AG10803 (cell line): ENCODE measurements at places on chromosomes 6 and 20.

GRCh38 chr6:122129313-122130025 is 270.0 kb upstream of the HSF2 start:
- no peak for DNase-seq

- DNase-seq: no peak
These were observed 87.5 kb upstream of the NAA20 start for GRCh38 chr20:19929481-19930145.

- DNase-seq: no peak
These were observed 28.3 kb upstream of the SH3BGRL2 start for GRCh38 chr6:79602859-79603258.

DNA sequence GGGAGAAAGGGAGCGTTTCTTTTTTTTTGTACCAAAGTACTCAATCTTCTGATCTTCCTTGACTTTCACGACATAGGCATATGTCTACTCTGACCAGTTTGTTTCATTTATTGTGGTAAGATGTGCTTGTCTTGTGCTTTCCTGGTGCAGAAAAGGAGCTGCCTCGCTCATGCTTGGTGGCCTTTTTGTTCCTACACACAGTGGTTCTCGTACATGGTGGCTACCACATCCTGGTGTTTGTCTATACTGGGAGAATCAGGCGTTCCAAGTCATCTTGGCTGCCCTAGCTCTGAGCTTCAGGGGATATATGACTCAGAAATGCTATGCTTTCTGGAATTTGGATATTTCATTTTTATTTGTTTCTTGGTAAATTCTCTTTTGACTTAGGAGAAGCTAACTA is 31.8 kb downstream of the MYB start:
- DNase-seq: peak; percentile 47

DNA sequence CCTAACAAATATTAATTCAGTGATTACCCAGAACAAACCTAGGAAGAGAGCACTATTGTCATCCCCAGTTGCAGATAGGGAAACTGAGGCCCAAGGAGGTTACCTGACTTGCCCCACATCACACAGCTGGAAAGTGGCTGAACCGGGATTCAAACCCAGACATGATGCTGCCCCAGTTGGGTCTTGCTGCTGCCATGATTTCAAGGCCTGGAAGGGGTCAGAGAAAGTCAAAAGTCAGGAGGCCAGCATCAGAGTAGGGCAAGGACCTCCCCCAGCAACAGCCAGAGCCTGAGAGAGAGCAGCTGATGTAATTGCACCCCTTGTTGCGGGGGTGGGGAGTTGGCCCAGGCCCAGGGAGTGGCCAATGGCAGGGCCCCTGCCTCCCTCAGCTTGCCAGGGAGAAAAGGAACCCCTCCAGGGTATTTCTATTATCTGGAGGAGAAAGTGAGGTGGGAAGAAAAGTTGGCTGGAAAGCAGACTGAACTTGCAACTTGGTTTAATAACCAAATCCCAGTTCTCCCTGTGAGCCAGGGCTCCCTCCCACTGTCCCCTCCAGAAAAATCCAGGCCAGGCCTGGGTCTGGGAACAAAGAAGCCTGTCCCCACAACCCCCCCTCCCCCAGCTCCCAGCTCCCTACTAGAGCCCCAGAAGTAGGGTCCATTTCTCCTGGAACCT is 83.6 kb downstream of the MRPL14 start:
- no peak for DNase-seq

- DNase-seq: no peak
These were observed 48.2 kb upstream of the PRND start for GRCh38 chr20:4673371-4674001.

GRCh38 chr6:6885521-6886170 is 222.1 kb upstream of the RREB1 start:
- DNase-seq: no peak

DNA sequence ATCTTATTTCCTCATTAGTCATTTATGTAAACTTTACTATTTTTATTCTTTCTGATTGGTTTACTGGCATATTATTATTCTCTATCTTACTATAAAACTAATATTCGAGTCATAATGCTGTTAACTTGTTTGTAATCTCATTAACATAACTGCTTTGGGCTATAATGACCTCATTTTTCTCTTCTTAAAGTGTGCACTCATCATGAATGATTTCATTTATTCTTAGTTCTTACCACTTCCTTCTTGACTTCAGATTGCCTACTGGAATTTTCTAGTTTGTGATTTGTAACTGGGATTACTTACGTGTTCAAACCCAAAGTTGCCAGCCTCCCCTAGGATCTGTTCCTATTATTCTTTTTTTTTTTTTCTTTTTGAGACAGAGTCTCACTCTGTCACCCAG is 91.8 kb upstream of the TNFAIP3 start:
- DNase-seq: no peak

DNA sequence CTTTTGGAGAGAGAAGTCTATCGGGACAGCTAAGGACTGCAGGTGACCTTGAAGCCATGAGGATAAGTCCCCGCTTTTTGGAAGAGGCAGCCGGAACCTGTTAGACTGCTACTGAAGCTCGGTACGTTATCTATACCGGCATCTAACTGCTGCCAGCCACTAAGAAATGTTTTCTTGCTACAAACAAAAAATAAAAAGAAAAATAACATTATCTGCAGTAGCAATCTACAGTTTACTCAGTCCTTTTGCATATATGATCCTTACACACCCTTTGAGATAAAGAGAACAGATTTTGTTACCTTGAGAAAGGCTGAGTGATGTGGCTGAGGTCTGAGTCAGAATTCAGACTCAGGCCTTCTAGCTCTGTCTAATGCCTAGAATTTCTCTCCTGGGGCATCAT is 314.6 kb downstream of the CDH26 start:
- DNase-seq: no peak

GRCh38 chr20:61262036-61262435 is 10.0 kb downstream of the CDH4 start:
- no peak for DNase-seq

DNA sequence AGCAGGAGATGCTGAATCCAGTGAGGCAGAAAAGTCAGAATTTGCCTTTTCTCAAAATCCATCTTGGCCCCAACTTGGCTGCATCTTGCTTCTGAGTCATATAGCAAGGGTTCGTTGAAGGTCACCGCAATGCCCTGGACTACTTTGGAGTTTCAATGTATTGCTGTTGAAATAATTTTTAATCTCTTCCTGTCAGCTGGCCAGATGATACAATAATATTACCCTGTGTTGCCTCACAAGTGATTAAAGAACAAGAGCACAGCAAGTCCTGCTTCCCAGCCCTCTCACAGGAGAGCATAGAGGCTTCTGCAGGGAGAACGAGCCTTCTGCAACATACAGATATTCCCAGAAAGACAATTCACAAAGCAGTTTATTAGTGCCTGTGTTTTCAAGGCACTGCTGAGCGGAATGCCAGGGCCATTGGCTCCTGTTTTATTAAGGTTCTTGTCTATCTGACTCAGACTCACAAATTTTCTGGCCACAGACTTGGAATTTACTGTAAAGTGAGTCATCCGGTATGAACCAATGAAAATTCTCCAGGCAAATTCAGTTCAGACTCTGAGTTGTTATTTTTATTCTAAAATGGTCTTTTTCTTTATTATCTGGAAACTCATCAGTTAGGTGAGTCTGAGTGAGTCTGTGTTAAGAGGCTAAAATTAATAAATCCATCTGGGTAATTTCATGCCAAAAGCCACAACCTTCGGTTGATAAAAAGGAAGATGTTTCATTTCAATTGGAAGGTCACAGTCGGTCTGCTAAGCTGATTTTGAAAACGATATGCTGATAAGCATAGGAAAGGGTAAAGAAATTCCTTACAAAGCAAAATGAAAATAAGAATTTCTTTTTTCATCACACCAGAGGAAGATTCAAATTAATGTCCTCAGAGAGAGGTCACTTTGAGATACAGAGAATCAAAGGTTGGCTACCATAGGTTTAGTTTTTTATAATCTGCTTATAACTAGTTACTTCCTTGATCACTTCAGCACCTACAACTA is 289.4 kb upstream of the STXBP5 start:
- peak; percentile 96 for DNase-seq

DNA sequence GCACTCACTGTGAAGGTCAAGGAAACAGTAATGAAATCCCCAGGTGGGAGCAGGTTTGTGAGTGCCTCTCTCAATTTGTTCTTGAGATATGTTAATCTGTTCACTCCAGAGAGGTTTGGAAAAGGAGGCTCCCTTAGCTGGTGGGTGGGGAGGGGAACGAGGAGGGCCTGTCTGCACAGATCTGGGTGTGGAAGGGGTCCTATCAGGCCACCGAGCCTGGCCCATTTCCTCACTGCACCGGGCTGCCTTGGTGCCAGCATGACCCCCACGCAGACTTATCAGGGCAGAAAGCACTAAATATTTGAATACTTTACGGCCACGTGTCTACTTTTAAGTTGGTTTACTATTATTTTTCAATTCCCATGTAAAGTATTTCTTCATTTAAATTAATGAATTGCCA is 8.3 kb downstream of the AGPAT4 start:
- no peak for DNase-seq

GRCh38 chr6:21166754-21167153 is 426.8 kb upstream of the SOX4 start:
- no peak for DNase-seq

- DNase-seq: peak; percentile 80
These were observed 235.0 kb upstream of the PRDM1 start for GRCh38 chr6:105851113-105851580.

DNA sequence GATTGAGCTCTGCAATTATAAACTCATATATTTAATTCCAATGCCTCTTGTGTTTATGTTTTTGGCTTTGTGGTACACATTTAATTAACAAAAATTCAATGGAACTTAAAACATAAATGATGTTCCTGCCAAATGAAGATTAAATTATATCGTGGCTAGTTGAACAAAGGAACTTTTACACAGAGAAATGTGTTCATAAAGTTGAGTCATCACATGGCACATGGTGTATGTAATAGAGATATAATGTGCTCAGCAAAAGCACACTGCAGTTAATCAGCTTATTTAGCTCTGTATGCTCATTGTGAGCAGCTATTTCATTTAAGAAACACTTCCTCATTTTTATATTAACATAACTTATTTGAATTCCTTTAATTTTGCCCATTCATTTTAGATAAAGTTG is 1295.6 kb upstream of the CITED2 start:
- DNase-seq: peak; percentile 37

- DNase-seq: no peak
These were observed 2.6 kb downstream of the SRSF6 start for GRCh38 chr20:43460172-43460829.

- DNase-seq: no peak
These were observed 8.2 kb upstream of the QKI start for GRCh38 chr6:163406366-163406765.

DNA sequence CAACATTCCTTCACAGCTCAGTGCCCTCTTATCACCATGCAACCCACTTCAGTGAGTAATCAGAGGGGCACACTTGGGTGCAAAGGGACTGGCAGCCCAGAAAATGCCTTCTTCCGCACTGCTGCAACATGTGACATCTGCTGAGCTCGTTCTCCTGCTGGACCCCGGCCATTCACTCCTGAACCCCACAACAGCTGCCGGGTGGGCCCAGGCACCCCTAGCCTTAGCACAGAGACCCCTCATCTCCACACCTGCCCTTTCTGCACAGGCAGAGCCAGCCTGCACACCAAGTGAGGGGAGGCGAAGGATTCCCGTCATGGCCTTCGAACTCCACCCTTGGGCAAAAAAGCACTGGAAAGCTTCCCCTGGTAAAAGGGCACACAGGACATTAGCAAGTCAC is 164.3 kb upstream of the RIN2 start:
- no peak for DNase-seq

GRCh38 chr6:23091795-23092194 is 522.4 kb downstream of the HDGFL1 start:
- DNase-seq: peak; percentile 66

DNA sequence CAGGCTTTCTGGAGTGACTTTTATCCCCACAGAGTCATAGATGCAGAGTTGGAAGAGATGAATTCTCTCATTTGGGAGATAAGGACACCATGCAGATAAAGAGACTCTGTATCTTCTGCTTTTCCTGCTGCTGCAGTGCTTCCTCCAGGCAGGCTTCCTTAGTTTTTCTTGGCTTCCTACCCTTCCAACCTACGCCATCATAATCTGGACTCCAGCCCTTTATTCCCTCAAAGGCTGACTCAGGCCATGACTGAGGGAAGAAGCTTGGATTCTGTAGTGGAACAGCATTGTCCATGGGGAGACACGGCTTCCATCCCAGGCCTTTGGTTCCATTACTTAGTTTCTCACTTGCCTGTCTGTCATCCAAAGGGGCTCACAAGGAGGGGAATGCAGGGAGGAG is 6.5 kb upstream of the RNF24 start:
- peak; percentile 22 for DNase-seq

- DNase-seq: no peak
These were observed 529.0 kb downstream of the TBC1D32 start for GRCh38 chr6:120805276-120805675.

DNA sequence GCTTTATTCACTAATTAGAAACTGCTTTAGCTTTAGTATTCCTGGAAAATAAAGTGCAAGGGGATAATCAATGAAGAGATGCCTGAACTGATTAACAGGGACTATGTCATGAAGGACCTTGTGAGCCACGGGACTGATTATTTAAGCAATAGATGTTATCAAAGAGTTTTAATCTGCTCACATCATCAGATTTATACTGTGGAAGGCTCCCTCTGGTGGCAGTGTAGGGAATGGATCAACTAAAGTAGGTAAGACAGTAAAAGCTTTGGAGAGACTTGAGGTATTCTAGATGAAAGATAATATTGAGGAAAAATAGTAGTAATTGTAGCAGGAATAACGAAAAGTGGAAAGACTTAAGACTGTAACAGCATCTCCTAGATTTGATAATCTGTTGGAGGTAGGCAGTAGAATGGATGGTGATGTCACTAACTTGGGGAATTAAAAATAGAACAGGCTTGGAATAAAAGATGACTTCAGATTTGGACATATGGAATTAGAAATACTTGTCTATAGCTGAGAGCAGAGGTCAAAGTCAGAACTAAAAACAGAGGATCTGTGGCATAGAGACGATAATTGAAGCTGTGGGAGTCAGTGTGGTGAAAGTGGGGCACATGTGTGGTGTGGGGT is 80.3 kb upstream of the HTR1E start:
- peak; percentile 36 for DNase-seq
